ENCODE measurements at places on chromosomes 12 and 14.

GRCh38 chr14:83575301-83575700 is 1954.6 kb upstream of the FLRT2 start:
- DNase-seq, result no peak

DNA sequence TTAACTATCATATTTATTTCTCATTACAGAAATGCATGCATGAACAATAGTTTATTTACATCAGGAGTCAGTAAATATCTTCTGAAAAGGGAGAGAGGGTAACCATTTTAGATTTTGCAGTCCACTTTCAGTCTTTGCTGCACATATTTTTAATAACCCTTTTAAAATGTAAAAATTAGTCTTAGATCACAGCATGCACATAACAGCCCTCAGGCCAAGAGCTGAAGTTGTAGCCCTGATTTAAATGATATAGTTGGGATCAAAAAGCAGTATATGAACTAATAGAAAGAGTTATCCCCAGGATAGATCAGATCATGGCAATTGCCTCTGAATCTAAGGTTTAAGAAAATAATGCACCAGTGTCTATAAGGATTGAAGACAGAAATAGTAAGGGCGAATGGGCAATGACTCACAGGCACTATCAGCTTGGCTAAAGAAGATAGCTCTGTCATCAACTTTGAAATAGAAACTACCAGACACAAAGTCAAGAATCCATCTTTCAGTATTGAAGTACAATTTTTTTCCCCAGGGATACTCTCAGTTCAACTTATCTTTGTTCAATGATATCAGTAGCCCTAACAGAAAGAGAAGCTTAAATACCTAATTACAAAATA is 13.1 kb upstream of the CLEC7A start:
- DNase-seq, result no peak

GRCh38 chr12:65275627-65276026 is 2.9 kb upstream of the MSRB3 start:
- no peak for DNase-seq

DNA sequence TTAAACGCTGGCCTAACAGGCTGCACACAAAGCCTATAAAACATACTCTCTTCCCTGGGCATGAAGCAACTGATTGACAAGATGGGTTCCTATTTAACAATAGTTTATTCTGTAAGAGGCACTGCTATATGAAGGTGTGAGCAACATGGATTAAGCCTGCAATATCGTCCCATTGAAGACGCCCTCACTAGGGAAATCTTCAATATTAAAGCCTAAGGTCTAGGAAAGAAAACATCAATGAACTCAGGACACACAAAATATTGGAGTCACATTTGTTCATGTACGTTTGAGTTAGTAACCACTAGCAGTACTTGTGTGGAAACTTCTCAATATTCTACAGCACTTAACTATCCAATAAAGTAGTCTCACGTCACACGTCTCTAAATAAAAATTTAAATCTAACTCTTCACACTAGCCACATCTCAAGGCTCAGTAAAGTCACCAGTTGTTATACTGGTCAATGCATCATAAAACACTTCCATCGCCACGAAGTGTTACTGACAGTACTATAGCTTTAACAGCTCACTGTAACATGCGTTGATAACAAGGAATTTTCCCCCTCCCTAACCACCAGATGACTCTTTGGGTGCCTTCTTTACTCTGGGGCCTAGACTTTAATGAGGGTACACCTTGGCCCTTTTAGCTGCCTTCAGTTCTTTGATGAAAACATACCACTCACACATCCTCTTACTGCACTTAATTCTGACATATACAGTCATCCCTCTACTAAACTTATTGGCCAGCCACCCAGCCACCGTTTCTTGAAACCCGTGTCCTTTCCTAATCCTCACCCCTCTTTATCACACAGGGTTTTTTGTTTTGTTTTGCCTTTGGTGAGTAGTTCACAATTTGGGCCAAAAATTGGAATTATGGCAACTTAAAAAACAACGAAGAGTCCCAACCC is 50.1 kb upstream of the OR5AU1 start:
- DNase-seq, result no peak

DNA sequence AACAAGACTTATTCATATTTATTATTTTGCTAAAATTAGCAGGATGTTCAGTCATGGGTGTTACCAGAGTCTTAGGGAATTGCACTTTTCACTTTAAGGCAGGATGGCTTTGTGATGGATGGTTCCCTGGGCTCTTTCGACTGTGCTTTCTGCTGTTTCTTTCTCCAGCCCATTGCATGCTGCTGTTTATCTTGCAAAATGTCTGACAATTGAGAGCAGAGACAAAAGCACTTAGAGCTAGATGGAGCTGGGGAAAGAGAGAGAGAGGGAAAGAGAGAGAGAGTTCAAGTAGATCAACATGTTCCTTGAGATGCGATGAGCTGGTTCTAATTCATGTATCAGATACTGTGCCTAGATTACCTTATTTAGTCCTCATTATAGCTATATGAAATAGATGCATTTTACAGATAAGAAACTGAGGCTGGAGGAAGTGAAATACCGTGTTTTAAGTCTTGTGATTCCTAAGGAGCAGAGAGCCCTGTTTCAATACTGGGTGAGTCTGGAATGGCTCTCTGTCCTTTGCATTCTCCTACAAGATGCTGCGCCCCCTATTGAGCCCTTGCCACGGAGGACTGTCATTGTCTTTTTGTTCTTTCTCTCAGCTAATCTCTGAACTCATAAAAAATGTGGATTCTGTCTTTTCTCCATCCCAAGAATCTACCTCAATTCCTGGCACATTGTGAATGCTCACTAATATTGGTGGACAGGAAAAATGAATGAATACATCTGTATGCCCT is 227.9 kb downstream of the ALG10B start:
- DNase-seq, result no peak

DNA sequence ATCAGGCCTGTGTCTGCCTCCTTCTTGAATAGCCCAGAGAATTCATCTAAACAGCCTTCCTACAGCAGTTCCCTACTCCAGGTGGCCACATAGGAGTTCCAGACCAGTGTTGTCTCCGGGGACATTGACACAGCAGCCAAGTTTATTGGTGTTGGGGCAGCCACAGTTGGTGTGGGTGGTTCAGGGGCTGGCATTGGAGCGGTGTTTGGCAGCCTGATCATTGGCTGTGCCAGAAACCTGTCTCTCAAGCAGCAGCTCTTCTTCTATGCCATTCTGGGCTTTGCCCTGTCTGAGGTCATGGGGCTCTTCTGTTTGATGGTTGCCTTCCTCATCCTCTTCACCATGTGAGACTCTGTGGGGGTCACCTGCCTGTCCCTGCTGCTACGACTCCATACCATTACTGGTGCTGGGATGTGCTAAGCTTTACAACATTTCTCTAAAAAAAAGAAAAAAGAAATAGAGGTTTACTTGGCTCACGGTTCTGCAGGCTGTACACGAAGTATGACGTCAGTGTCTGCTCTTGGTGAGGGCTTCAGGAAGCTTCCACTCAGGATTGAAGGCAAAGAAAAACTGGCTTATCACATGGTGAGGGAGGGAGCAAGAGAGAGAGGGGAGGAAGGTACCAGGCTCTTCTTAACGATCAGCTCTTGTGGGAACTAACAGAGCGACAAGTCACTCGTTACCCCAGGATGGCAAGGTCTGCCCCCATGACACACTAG is 57.5 kb downstream of the CHST11 start:
- DNase-seq, result no peak

GRCh38 chr14:21748869-21749303 is 75.3 kb upstream of the OR4E1 start:
- DNase-seq, result peak; percentile 5

DNA sequence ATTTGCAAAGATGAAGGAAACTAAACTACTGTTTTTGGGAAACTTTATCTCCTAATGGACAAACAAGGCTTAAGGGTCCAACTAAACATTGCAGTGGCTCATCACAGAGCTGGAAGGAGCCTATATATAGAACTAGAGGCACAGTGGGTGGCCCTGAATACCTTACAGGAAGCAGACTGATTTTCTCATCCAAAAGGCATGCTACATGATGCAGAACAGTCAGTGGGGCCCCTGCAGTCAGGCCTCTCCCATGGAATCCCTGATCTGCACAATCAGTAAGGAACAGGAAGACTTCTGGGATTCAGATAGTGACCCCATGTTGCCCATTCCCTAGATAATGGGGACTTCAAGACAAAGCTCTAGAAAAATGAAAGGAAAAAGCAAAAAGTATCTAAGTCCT is 1.9 kb upstream of the LLPH start:
- no peak for DNase-seq

DNA sequence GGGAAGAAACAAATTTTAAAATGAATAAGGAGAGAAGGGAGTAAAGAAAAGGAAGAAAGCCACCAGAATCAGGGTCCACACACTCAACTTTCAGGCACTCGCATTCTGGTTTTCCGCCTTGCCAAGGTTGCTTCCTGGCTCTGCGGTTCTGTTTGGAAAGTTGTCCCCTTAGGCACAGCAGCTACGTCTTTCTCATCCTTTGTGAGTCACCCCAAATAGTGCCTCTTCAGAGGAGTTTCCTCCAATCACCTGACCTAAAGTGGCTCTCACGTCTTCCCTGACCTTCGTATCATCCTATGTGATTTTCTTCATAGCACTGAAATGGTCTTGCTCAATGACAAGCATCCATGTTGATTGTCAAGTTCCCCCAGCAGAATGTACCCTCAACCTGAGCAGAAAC is 99.5 kb upstream of the TMCC3 start:
- DNase-seq, result no peak

- no peak for DNase-seq
These were observed 35.8 kb upstream of the ZFP36L1 start for GRCh38 chr14:68828698-68829097.

GRCh38 chr12:870378-870777 is 79.1 kb downstream of the RAD52 start:
- no peak for DNase-seq

DNA sequence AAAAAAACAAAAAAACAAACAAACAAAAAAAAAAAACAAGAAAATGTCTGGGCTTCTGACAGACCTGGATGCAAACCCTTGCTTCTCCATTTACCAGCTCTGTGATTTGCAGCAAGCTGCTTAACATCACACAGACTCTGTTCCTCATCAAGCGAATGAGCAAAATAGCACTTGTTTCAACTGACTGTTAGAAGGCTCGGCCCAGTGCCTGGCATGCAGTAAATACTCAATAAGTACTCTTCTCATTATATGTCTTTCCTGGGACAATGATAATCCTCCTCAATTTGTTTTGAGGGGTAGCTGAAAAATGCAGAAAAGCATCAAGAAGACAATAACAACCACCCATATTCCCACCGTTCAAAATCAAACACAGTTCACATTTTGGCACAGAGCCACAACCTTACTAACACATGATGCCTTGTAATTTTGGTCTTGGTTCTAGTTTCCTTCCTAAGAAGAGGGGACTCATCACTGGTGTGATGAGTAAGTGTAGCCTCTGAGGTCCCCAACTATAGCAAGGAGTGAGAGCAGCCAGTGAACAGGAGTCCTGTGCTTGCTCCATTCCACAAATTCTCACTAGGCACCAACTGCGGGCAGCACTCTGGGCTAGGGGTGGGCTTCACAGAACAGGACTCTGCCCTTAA is 60.4 kb downstream of the TTC7B start:
- no peak for DNase-seq

DNA sequence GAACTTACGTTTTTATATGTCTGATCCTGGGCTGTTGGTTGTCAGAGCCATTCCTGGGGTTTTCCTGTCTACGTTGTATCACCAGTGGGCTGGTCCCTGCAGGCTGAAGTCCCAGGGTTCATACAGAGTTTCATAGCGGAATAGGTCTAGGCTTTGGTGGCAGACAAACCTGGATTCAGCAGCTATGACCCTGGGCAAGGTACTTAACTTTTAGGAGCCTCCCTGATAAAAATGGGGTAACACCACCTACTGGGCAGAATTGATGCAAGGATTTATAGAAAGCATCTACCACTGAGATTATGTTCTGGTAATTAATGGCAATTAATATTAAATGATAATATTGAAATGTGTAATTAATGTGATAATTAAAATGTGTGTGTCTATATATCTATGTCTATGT is 141.2 kb downstream of the SYNE2 start:
- DNase-seq, result no peak

DNA sequence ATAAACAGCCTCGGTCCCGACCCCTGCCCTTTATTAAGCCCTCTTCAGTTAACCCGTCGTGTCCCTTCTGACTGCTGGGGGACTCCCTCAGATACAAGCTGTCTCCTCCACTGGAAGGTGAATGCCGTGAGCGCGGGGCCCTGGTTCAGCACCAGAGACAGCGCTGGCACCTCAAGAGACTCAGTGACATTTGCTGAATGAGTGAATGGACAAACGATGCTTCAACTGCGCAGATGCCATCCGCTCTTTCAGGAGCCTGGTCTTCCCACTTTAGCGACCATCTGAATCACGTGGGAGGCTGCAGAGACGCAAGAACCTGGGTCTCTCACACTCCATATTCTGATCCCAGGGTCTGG is 92.6 kb upstream of the SFSWAP start:
- DNase-seq, result no peak

- DNase-seq, result no peak
These were observed 312.3 kb downstream of the NPAS3 start for GRCh38 chr14:33250963-33251362.

- no peak for DNase-seq
These were observed 21.8 kb downstream of the LMO3 start for GRCh38 chr12:16583969-16584745.

GRCh38 chr12:132427999-132428935 is 61.7 kb upstream of the FBRSL1 start:
- DNase-seq, result no peak

DNA sequence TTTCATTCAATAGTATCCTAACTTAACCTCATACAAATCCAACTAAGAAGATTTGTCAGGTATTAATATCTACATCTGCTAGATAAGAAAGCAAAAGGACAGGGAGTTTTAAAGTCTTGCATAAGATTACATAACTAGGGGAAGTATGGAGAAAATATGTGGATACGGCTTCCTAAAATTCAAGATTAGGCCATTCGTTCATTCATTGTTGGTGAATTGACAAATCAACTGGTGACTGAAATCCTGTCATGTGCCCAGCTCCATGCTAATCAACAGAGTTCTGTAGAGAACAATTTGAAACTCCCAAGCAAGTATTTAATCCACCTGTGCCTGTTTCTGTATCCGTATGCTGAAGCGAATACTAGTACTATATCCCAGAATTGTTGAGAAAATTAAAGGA is 260.9 kb upstream of the USP15 start:
- DNase-seq, result no peak

DNA sequence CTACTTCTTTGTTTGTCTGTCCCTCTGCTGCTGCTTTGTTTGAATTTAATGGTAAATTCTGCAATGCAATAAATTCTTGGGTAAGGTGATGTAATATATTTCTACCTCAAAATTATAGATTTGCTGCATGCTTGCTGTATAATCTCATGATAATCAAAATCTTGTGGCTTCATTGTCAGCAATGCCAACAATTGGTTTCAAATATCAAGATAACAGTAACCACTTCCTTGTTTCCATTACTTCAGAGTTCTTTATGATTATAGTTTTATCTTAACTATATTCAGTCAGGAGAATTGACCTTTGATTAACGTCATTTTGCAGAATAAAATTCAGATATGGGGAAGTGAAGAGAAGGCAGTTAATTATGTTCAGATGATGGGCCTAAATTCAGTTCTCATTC is 30.2 kb upstream of the RNU6-8 start:
- no peak for DNase-seq

- DNase-seq, result no peak
These were observed 120.1 kb downstream of the ASCL4 start for GRCh38 chr12:107894589-107894988.

Data from NCI-H2227 treated with DMSO at 0.1 percent for 48 hours (cell line).